ENCODE measurements at places on chromosomes 16 and 17.
A peak's percentile ranks its signal among the peaks of the same experiment; 100 is the strongest.

DNA sequence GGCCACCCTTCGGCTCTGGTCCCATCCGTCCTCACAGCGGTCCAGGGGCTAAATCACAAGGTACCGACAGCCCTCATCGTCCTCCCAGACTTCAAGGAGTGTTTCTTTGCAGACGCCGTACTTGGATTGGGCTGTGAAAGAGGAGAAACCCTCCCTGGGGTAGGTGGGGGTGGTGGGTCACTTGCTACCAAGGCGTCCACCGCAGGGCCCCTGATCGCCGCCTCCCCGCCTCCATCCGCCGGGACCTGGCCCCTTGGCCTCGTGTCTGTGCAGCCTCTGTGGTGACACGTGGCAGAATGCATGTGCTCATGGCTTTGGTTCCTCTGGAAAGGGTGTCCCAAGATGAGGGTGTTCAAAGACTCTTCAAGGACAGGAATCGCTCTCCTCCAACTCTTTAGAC is 151.4 kb downstream of the BANP start:
- DNase-seq = no peak

GRCh38 chr16:87241137-87241771 is 75.9 kb downstream of the C16orf95 start:
- no peak for DNase-seq

DNA sequence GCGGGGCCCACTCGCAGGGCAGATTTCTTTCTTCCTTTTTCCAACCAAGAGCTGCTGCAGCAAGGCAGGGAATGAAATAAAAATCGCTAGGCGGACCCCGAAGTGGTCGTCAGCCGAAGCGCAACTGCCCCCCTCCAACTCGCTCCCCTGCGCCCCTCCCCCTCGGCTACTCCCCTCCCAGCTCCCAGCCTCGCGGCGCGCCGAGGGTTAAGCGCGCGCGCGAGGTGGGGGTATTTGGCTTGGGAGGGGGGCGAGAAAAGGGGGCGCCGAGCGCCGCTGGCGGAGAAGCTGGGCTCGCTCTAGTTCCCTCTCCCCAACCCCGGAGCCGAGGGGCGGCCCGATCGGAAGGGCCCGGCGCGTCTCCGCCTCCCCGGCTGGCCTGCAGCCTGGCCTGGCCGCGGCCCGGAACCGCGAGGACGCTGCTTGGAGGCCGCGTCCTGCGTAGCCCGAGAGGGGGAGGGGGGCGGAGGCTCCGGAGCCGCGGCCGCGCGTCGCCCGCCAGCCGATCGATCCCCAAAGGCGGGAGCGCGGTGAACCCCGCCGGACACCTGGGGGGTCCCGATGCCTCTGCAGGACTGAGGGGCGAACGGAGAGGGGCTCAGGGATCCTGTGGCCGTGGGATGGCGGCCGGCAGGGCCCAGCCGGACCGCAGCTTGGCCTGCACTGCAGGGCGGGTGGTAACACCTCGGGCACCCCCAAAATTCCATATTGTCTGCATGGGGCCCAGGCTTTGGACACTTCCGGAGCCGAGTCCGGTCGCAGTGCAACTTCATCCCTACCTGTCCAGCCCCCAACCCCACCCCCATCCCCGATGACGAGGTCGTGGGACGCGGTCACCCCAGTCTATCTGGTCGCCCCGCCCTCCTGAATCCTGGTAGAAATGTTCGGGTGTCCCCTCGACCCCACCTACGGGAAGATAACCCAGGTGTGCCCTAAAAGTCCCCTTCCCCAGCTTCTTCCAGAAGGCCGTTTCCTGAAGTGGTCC is 4.9 kb upstream of the CBX4 start:
- DNase-seq = peak; percentile 60

- DNase-seq = peak; percentile 97
Measured at GRCh38 chr17:81871387-81872230, 472 bp upstream of the ARHGDIA start.

DNA sequence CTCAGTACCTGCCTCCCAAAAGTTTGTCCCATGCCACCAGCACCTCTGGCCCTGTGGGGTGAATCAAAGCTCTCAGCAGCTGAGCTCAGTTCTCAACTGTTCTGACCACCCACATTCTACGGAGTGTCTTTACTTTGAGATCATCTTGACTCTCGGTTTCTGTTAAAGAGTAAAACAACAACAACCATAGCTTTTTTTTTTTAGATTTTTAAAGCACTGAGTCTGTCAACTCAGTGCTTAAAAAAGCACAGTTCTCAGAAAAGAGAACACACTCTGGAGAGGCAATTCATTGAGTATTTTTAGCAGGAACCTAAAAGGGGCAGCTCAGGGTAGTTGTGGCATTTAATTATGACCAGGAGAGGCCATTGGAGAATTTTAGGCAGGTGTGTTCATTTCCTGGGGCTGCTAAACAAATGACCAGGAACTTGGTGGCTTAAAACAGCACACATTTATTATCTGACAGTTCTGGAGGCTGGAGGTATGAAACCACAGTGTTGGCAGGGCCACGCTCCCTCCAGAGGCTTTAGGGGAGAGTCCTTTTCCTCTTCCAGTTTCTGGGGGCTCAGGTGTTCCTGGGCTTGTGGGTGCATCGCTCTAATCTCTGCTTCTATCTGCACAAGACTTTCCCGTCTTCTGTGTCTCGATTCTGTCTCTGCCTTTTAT is 6.7 kb upstream of the WFIKKN2 start:
- DNase-seq = no peak

- DNase-seq = peak; percentile 82
Measured at GRCh38 chr17:38922538-38923297, 2.7 kb upstream of the LASP1NB start.

- no peak for DNase-seq
Measured at GRCh38 chr17:9266031-9266680, 244.8 kb downstream of the NTN1 start.

GRCh38 chr16:84084570-84085270 is 32.0 kb downstream of the MBTPS1 start:
- DNase-seq = peak; percentile 64

- no peak for DNase-seq
Measured at GRCh38 chr16:27231692-27232060, 28.4 kb downstream of the KDM8 start.

DNA sequence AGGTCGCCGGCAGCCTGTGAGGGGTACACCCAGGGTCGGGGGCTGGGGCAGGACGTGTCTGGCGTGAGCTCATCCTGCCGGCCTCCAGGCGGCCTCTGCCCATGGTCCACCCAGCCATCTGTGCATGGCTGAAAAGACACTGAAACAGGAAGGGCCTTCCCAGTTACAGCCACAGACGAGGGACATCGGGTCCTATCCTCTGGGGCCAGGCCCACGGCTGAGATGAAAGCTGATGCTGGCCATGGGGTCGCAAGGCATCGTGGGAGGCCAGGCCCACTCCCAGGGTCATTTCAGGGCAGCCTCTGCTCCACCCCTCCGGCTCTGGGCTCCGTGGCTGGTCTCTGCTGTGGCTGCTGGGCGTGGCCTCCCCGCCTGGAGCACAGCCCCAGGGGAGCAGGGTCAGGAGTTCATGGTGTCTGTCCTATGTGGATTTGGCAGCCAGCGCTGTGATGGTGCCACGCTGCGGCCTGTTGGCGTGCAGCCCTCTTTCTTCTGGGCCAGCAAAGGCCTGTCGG is 16.6 kb upstream of the ATP6V0C start:
- DNase-seq = peak; percentile 38

DNA sequence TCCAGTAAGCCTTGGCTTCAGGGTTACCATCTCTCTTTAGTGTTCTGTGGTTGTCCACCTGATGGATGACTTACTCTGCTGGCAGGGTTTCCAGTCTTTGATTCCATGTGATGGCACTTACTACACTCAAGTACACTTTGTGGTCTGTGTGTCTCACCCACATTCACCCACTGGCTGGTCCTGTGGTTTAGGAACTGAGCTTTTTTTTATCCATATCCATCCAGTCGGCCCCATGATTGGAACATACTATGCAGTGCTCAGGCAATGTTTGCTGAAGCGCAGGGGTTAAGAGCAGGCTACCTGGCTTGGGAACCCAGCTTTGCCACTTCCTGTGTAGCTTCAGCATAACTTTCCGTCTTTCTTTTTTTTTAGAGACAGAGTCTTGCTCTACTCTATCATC is 2.8 kb upstream of the FUS start:
- DNase-seq = peak; percentile 14

GRCh38 chr16:65313936-65314626 is 192.2 kb upstream of the CDH11 start:
- no peak for DNase-seq

GRCh38 chr17:40130352-40131042 is 8.7 kb downstream of the MSL1 start:
- DNase-seq = no peak

GRCh38 chr16:4381072-4381934 is 9.7 kb downstream of the VASN start:
- no peak for DNase-seq

DNA sequence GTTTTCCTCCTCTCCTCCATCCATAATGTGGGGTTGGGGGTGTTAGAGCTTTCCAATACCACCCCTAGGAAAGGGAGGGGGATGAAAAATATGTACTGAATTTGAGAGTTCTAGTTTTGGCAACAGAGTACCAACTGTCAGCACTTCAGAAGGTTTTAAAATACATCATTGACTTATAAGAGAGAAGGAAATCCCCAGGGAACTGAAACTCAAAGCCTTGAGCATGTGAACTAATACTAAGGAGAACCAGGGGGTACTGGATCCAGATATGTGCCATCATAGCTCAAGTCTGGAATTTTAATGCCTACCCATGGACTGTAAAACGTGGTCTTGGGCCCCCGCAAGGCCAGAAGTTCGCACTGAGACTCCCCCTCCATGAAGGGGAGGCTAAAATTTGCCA is 15.8 kb downstream of the CACNG5 start:
- no peak for DNase-seq

DNA sequence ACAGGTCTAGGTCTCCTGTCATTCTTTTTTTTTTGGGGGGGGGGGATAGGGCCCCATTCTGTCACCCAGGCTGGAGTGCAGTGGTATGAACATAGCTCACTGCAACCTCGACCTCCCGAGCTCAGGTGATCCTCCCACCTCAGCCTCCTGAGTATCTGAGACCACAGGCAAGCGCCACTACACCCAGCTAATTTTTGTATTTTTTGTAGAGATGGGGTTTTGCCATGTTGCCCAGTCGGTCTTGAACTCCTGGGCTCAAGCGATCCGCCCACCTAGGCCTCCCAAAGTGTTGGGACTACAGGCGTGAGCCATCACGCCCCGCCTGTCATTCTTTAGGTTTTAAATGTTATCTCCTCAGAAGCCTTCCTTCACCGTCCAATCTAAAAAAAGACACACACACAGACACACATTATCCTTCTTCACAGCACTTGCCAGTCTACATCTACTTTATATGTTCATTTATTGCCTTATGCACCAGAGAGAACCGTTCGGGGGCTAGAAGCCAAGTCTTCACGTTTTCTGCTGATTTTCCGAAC is 694 bp downstream of the MRPL27 start:
- no peak for DNase-seq

GRCh38 chr17:57862694-57863667 is 13.1 kb upstream of the MRPS23 start:
- DNase-seq = no peak

GRCh38 chr16:27402964-27403600 is 1.1 kb downstream of the IL21R start:
- no peak for DNase-seq

DNA sequence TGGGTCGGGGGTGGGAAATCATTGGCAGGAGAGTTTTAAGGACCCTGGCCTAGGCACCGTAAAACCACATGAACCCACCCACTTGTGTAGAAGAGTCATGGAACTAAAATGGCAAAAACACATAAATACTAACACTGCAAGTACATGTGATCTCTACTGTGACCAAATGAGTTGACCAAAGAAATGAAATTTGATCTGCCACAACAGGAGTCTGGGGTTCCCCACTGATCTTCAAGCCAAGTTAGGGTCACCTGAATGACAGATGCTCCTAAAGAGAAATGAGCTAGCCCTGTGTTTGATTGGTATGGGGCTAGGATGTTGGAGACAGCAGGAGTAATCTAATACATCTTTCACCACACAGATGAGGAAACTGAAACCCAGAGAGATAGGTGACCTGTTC is 21.5 kb upstream of the SKAP1 start:
- no peak for DNase-seq

DNA sequence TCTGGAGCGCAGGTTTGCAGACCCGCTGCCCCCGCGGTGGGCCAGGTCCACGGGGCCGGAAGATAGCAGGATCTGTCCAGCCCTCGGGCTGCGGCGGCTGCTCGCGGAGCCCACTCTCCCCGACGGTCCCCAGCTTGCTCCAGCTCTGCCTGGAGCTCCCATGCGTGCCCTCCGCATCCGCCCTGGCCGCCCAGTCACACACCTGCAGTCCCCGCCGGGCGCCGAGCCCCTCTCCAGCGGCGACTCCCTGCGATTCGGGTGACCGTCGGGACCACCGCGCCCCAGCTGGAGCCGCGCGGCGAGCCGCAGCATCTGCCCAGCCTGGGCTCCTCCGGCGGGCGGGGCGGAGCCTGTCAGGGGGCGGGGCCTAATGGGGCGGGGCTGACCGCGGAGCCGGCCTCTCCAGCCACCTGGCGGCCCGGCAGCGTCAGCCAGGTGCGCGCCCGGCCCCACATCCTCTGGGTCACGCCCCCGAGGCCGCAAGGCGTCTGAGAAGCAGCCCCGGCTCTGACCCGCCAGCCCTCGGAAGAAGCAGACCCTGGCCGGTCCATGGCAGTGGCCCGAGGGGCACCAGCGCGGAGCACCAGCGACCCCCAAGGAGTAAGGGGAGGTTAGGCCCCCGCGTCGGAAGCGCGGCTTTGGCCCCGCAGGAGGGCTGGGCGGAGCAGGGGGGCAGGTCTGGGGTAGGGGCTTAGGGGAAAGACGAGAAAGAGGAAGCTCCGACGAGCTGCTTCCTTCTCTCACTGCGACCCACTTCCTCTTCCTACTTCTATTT is at the start of gene PIK3R5:
Gene PIK3R5, minus strand, starts transcription at position 314 of the 775 bp plus-strand sequence. CDS start 54,213 bp downstream, outside the sequence.
- peak; percentile 82 for DNase-seq

GRCh38 chr17:74758848-74759168 is 10.4 kb downstream of the NHERF1 start:
- DNase-seq = no peak

- DNase-seq = no peak
Measured at GRCh38 chr17:15971098-15971678, 26.3 kb downstream of the ADORA2B start.

DNA sequence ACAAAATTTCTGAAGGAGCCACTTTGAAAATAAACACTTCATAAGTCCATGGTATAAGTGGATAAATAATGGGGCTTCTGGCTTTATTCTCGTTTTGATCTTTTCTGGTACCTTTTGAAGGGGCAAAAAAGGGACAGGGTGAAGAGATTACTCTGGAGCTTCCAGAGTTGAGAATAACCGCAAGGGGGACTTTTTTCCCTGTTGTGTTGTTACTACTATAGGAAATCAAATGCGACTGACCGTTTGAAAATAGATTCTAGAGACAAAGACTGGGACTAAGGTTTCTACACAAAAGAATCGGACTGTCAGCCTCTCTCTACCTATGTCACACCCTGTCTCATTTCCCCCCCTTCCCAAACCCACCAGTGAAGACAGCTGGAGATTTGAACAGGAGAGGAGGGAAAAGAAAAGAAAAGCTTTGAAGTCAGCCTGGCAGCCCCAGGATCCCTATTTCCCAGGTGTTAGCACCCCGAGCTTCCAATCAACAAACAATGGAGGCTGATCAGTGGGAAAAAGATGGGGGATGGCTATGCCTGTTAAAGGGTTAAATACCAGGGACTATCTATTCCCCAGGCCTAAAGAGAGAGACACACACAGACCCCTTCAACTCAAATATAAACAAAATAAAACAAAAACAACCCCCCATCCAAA is 8.4 kb downstream of the HOXB4 start:
- no peak for DNase-seq

GRCh38 chr17:79164913-79165695 is 90.5 kb downstream of the ENGASE start:
- DNase-seq = no peak

Measured in mucosa of descending colon (tissue), 3 donors.